ENCODE measurements at places on chromosomes 4 and X.

DNA sequence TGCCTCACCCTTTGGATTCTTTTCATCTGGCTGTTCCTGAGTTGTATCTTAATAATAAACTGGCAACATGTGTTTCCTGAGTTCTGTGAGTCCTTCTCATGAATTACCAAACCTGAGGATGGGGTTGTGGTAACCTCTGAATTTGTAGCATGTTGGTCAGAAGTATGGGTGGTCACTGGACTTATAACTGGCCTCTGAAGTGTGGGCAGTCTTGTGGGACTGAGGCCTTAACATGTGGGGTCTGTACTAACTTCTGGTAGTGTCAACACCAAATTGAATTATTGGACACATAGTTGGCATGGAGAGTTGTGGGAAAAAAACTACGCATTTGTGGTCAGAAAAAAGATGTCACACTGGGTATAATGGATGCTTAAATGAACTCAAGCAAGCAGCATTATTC is 45.0 kb upstream of the TNIP3 start:
- DNase-seq: no peak

DNA sequence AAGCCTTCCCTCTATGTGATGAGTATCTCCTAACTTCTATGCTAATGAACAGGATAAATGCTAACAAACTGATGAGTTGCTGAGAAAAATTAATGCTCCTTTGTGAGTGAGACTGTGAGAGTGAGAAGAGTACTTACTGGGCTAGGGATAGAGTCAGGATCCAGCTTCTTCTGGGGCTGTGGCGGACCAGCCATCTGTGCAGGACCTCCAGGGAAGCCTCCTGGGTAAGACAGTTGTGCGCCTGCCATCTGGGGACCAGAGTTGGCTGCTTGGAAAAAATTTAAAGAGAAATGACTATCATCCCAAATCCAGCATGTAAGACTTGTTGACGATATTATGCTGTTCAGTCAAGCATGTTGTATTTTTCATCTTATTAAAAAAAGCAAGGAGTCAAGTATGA is 21.0 kb downstream of the SEC24D start:
- no peak for DNase-seq

DNA sequence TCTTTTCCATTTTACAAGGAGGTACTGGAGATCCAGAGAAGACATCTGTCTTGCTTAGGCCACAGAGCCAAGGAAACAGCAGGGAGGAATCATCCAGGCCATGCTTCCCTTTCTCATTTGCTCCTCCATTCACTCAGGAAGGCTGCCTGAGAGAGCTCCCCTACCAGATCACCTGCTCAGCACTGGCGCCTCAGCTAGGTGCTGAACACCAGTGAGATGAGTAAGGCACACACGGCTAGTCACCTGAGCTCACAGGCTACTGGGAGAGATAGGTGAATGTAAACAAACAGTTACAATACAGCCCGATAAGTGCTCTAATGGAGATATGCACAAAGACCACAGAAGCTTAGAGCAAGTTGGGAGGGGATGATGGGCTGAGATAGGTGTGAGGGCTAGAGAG is 149.8 kb upstream of the ARHGEF9 start:
- no peak for DNase-seq

DNA sequence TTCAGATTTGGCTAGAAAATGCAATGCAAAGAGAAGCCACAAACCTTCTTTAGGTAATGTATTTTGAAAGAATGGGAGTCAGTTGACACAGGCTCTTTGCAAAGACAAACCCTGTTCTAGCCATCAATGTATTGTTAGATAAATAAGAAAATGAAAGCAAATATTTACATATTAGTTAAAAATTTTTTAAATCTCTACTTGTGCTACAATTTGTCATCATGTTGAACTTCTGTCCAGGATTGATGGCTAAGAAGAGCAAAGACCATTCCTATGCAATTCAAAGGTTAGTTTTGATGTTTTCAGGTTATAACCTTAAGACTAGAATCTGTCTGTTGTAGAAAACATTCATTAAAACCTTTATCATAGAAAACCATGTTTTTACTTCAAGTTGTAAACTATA is 788.8 kb upstream of the FTHL17 start:
- no peak for DNase-seq

GRCh38 chr4:82358847-82359246 is 14.9 kb downstream of the HNRNPD start:
- DNase-seq: no peak

DNA sequence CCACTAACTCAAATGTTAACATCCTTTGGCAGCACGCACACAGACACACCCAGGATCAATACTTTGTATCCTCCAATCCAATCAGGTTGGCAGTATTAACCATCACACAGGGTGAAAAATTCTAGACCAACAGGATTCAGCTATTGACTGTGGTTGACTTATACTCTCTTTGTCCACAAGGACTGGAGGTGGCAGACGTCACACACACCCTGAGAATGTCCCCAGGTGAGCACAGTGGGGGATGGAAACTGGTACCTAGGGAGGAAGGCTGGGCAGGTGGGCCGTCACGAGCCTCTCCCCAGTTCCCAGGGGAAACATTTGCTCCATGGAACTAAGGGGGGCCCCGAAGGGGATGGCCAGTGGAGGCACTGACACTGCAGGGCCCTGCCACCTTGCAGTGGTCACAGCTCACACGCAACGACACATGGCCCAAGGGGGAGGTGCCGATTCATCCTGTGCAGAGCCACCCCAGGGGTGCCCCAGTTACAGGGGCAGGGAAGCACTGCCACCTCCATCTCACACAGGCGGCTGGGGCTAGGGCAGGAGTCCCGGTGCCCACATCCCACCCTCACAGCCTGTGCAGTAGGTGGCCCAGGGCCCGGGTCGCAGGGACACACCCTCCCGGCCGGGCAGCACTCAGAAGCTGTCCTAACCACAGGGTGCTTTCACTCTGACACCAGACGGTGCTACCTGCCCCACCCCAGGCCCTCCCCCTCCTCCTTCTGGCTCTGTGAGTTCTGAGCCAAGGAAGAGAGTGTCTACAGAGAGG is 17.4 kb downstream of the ZFYVE28 start:
- no peak for DNase-seq

GRCh38 chr4:172073590-172073989 is 260.4 kb downstream of the GALNTL6 start:
- no peak for DNase-seq

DNA sequence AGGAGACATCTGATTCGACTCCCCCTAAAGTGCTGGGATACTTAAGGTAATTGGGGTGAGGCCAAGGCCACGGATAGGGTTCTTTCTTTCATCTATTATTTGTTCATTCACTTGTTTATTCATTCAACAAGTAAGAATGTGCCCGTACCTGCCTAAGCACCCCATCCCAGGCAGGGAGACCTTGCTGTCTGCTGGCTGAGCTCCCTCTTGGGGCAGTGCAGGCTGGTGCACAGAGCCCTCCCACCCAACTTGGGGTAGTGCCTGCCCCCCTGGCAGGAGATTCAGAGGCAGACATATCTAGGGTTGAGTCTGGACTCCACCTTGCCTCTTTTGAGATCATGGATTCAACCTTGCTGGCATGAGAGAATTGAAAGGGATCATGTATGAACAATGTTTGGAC is 95.7 kb downstream of the DRD5 start:
- DNase-seq: no peak

- no peak for DNase-seq
These were observed 276.4 kb downstream of the RPA4 start for GRCh38 chrX:97159916-97160800.

- DNase-seq: no peak
These were observed 98.5 kb upstream of the ETNPPL start for GRCh38 chr4:108861334-108861733.

GRCh38 chr4:3484057-3484973 is 21.2 kb downstream of the DOK7 start:
- DNase-seq: no peak

- DNase-seq: no peak
These were observed 59.0 kb downstream of the HMGB2 start for GRCh38 chr4:173275150-173275549.

- no peak for DNase-seq
These were observed 86.5 kb upstream of the EGFL6 start for GRCh38 chrX:13482746-13483541.

DNA sequence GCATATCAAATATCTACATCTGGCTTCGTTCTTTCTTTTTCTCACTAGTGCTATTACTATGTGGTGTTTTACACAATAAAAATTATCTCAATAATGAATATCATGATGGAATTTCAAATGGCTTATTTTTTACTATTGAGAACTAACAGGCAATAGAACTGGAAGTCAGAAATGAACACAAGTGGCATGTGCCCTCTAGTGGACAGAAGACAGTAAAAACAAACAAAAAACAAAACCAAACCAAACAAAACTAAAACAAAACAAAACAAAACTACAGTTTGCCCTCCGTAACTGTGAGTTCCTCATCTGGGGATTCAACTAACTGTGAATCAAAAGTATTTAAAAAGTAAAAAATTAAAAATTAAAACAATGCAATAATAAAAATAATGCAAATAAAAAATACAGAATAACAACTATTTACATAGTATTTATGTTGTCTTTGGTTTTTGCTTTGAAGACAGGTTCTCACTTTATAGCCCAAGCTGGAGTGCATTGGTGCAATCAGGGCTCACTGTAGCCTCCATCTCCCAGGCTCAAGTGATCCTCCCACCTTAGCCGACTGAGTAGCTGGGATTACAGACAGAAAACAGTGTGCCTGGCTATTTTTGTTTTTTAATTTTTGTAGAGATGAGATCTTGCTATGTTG is 195.6 kb upstream of the TACR3 start:
- DNase-seq: no peak

DNA sequence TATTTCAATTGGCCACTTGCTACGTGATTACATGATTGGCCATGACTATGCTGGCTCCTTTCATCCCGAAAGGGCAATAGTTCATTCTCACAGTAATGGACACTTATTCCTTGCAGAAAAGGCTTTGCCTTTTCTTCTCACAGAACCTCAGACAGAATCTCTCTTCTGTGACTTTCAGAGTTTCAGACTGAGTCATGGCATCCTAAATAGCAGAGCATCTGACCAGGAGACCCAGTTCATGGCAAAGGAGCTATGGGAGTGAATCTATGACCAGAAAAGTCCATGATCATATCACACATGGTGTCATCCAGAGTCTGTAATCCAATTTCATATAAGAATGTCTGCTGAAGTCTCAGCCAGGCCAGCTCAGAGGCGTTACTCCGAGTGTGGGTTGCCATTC is 263.3 kb upstream of the CLNK start:
- no peak for DNase-seq

DNA sequence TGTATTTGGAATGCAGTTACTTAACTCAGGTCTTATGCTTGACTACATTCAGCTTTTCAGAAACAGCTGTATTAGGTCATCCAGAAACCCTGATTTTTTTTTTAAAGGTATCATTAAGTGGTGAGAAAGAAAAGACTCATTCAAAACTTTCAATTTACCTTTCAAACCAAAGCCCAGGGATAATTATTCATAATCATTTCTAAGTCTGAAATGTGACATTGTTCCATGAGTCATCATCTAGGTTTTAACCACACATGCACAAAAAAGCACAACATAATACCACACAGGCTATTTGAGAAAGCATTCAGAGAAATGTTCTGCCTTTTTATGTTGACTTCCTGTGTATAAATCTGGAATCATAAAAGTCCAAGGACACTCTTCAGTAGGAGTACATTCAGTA is 288.2 kb downstream of the IL1RAPL2 start:
- DNase-seq: no peak

- no peak for DNase-seq
These were observed 100.5 kb downstream of the POU4F2 start for GRCh38 chr4:146739182-146739581.

- no peak for DNase-seq
These were observed 1.3 kb downstream of the YTHDC1 start for GRCh38 chr4:68348577-68348976.

DNA sequence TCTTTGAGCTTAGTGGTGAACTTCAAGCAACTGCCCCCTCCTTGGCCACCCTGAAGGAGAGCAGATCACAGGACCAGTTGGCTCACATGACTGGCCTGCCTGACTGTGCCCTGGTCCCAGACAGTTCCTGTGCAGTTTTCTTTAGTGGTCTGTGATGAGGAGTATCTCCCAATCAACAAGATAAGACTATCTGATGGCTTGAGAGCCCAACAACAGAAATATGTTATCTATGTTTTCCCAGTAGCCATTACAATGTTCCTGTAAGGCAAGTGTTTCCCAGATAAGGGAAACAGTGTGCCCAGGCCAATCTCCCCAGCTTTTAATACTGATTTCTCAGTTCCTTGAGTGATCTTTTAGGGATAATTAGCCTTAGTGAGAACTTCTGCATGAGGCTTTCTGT is 14.2 kb upstream of the TIMM8A start:
- DNase-seq: no peak

DNA sequence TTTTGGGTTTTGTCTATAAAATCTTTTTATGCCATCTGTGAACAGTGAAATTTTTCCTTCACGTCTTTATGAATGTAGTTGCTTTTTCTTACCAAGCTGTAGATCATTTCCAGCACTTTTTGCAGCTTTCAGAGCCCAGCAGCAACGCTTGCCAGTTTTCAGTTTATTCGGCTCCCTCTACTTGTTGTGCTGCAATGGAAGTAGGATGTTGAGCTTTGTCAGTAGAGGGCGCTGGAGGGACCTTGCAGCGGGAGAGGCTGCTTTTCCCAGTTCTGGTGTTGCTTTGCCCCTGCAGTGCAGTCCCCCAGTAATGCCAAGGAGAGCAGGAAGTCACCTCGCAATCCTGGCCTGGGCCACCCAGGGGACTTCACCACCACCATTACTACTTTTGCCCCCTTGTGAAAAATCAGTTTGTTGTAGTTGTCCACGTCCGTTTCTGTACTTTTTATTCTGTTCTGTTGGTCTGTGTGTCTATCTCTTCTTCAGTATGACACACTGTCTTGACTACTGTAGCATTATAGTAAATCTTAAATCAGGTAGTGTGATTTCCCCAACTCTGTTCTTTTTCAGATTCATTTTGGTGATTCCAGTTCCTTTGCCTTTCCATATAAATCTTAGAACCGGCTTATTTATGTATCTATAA is 21.8 kb downstream of the CMC4 start:
- DNase-seq: no peak

DNA sequence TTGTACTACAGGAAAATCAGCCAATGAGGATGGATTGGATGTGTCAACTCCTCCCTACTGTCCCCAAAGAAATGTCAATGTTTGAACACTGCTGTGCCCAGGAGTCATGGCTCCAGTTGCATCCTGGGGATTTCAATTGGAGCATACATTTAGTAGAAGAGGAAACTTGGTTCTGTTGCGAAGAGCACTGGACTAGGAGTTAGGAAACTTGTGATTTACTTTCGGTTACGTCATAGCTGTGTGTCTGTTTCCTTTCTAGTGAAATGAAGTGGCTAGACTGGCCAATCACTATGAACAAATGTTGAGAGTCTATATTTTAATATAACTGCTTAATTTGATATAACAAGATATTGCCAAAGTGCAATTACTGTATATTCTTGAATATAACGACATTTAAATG is 35.2 kb downstream of the ARL9 start:
- no peak for DNase-seq

- no peak for DNase-seq
These were observed 33.0 kb downstream of the NOP14 start for GRCh38 chr4:2930135-2930757.

DNA sequence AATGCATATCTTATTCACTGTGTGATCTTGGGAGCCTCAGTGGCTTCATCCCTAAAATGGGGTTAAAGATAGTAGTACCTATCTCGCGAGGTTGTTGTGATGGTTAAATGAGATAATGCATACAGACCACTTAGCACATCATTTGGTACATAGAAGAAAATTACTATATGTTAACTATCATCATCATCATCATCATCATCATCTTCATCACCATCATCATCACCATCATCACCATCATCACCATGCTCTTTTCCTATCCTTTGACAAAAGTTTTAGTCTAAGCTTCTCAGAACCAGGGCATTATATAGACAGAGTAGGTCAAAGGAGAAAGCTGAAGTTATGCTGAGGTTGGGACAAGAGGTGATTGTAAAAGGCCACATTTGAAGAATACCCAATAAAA is 145.0 kb downstream of the GPC3 start:
- no peak for DNase-seq
